ENCODE measurements at places on chromosomes 5 and 9.

DNA sequence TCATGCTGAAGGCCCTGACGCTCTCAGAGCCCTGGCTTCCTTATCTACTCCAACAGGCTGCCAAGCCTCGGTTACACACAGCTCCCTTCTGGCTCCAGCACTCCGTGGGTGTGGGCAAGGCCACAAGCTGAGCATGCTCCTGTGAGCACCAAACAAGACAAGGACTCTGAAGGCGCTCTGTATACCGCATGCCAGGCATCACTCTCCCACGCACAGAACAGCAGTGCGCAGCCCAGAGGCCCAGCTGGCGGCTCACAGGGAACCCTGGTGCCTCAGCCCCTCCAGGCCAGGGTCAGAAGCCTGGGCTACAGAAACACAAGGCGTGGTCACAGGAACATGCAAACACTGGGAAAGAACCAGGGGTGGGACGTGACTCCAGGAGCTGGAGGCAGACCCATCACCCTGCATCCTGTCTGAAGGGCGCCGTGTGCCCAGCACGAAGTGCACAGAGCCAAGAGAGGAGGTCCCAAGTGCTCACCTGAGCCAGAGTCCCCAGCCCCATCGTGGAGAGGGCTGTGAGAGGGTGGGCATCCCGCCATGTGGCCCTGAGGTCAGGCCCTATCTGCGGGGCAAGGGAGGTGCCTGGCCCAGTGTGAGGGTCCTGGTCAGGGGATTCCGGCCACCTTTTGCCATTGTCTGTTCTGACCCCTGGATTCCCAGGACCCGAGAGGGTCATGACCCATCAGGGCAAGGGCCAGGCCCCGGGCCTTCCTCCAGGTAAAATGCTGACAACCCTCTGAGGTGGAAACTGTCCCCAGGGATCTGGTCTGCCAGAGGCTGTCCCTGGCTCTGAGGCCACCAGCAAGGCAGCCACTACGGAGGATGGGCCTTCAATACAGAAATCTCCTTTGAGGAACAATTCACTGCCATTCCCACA lies 54.7 kb downstream of the COL23A1 start:
- no peak for DNase-seq

DNA sequence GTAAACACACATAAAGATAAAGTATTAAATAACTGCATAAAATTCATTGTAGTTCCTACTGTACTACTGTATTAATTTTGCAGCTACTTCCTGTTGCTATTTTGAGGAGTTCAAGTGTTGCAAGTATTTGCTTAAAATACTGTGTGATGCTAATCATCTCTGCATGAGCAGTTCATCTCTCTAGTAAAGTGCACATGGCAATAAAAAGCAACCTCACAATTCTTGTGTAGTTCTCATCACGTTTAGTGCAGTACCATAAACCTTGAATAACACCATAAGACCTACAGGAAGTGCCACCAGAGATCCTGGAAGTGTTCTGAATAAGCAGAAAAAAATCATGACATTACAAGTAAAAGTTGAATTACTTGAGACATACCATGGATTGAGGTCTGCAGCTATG lies 34.6 kb downstream of the CPLANE1 start:
- no peak for DNase-seq

GRCh38 chr9:132647806-132648205 lies 22.0 kb downstream of the DDX31 start:
- DNase-seq: no peak

DNA sequence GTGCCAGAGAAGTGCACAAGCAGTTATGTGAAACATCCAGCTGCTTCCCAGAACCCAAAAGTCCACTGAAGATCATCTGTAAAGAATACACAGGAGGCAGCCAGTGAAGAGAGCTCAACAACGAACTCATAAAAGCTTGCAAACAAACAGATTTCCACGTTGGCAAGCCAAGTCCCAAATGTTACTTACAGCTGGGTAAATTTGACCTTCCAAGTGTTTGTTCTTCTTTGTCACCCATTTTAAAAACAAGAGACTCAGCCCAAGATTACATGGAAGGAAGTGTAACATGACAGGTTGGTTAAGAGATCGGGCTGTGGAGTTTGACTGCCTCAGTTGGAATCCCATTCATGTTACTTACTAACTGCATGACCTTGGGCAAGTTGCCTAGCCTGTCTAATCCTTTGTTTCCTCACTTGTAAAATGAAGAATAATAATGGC lies 174.9 kb upstream of the PAPPA start:
- DNase-seq: no peak

DNA sequence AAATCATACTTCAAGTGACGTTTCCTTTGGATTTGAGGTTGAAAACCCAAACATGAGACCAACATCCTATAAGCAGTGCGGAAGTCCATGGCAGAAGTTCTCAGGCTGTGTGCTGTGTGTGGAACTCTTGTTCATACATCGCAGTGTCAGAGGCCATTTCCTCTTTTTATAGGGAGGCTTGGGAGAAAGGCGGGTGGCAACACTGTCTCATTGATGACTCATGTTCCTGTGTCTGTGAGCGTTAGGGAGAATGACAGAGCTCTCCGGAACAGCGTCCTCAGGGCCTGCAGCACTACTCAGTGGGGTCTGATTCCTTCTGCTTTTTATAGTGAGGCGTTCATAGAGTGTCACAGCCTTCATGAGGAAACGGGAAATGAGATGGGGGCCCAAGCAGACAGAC lies 98.8 kb upstream of the BASP1 start:
- DNase-seq: no peak

GRCh38 chr5:87311405-87312279 lies 44.0 kb downstream of the RASA1 start:
- DNase-seq: no peak

- DNase-seq: no peak
Measured at GRCh38 chr9:120980951-120981350, 54.4 kb upstream of the TRAF1 start.

DNA sequence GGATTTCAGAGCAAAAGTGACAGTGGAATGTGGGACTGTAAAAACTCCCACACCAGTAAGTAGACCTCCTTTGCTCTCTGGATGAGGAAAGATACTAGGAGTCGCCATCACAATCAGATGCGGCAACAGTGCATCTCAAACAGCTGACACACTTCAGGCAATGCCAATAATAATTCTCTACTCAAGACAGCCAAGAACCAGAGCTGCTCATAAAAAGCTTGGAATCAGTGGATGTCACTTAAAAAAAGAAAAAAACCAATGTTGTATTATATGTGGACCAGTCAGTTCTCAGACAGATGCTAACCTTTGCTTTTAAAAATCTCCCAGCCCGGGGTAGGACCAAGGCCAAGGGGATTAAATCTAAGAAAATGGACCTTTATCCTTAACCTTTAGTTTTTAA lies 185.0 kb downstream of the GNA14 start:
- DNase-seq: no peak

DNA sequence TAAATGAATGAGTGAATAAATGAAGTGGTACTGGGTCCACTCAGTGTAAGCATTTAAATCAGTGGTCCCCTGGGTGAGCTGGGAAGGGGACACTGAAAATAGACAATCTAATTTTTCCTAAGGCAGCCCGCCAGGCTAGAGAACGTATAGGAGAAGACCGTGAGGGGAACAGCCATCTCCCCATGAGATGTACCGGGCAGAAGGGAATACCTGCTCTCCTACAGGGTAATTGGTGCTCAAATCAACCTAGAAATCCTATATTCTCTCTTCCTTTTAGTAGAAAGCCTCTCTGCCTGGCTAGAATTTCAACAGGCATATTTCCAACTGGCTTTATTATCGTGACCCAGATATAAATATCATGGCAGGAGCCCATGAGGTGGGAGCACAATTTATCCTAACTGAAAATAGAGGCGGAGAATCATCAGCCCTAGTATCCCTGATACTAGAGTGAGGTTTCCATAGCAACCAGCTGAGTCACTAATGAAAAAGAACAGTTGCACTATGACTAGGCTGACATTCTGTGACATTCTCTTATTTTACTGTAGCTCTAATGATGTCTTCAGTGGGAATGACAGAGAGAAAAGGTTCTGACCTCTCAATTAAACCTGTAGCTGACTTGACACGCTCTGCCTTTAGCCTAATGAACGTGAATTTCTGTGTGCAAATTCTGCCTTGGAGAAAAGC lies 96.5 kb upstream of the CAST start:
- peak; percentile 14 for DNase-seq

DNA sequence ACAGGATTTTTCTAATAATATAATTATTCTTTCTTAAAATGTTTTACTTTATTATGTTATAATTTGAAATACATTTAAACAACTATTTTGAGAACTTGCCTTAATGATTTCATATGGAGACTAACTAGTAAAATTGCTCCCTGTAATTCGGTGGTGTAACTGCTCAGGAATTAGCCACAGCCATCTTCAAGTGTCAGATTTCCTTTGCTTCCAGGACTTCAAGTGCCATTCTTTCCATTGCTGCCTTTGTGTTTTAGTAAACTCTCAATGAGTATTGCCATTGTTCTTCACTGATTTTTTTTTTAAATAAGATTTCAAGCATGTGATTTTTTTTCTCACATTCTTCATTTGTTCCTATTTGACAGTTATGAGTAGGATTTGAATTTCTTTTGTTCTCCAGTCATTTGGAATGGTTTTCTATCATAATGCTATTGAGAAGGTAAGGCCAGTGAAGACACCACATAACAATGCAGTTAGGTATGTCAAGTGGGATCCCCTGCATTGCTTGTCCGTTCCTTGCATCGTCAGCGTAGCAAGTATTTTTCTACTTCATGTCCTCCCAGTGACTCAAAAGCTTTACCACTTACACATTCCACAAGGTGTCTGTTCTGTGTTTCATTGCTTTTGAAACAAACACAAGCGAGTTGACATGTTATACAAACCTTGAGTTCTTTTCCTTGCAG lies 83.7 kb downstream of the LNPEP start:
- no peak for DNase-seq

- no peak for DNase-seq
Measured at GRCh38 chr5:127867022-127867783, 164.0 kb downstream of the CCDC192 start.

DNA sequence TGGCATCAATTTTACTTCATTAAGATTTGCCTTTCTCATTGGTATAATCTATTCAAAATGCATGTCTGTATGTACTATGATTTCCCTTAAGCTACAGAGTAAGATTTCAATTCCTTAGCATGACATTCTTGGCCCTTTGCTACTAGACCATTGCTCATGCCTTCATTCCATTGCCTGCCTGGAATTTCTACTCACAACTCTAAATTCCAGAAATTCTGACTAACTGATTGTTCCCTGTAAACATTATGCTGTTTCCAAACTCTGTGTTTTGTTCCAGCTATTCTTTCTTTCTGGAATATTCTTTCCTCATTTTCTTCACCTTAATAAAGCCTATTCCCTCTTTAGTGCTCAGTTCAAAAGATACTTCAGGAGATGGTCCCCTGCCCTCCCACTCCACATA lies 568.8 kb upstream of the SEMA6A start:
- no peak for DNase-seq

- no peak for DNase-seq
Measured at GRCh38 chr5:101663543-101663942, 632.5 kb downstream of the SLCO4C1 start.

DNA sequence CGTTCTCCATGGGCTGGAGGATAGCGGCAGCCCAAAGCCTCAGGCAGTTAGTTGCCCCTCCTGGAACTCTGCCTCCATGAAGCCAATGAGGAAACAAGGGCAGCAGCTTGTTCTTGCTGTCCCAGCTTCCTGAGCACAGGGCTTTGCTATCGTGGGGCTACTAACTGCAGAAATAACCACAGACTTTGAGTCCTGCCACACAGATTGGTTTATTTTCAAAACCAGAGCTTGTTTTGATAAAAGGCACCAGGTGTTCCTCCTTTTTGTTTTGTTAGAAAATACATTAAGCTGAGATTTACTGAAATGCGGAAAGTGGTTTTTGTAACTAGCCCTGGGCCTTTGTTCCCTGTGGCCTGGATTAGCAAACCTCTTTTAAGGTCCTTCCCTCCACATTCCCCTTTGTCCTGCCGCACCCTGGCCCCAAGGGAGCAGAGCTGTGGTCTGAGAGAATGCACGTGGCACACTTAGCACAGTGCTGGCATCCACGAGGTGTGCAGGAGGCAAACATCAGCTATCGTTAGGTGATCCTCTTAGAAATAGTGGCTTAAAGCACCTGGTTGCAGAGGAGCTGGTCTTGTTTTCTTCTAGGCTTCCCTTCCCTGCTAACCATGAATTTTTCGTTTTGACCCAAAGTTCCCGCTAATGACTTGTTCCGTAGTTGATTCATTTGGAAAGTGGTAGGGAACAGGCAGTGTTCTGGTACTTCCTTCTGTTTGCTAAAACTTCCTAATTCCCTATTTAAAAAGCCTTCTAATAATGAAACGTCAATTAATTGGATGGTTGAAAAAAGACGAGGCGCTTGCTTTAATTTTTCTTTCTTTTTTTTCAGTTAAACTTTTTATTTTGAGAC lies 21.5 kb downstream of the MVB12B start:
- no peak for DNase-seq

DNA sequence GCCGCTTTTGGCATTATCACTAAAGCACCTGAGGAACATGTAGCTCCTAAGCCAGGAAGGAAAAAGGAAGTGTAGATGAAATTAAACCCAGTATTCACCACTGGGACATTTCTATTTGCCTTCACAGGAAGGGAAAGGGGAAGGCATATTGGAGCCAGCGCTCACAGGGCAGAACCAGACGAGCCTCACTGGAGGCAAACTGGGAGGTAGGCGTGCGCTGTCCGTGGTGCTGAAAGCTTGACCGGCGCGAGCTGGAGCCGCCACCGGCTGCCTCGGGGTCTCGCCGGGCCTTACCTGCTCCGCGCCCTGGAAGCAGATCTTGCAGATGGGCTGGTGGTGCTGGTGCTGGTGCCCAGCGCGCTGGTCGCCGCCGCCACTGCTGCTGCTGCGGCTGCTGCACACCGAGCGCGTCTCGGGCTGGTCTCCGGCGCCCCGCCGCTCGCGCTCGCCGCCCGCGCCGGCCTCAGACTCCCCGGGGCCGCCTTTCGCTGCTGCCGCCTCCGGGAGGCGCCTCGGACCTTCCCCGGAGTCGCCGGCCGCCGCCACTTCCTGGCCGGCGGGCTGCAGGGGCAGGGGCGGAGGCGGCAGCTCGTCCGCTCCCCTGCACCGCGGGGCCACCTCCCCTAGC lies 732 bp downstream of the MARCHF11 start:
- peak; percentile 13 for DNase-seq

DNA sequence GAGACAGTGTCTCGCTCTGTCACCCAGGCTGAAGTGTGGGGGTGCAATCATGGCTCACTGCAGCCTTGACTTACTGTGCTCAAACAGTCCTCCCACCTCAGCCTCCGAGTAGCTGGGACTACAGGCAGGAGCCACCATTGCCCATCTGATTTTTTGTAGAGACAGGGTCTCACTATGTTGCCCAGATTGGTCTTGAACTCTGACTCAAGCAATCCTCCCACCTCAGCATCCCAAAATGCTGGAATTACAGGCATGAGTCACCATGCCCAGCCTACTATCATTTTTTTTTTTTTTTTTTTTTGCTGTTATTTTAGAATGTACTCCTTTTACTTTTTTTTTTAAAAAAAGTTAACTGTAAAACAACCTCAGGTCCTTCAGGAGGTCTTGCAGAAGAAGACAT lies 449.0 kb downstream of the CCDC171 start:
- DNase-seq: no peak
